ENCODE measurements at places on chromosomes 5 and 9.

- no peak for DNase-seq
Observed at GRCh38 chr5:344668-345067, 23.2 kb downstream of the AHRR start.

DNA sequence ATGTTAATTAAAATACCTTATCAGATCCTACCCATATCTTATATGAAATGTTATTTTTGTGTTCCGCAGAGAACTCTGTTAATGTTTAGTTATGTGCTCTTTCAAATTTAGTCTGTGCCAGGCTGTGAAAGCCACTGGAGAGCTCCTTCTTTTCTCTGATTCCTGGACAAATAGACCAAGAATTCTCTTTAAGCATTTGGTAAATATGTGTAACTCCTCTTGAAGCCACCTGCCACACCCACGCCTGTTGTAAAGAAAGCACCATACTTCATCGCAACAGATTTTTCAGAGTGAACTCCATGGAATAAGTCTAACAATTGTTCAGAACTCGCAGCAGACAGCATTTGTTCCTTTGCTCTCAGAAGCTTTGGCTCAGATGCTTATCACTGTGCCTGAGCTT, 301.1 kb downstream of the FAM170A start:
- no peak for DNase-seq

DNA sequence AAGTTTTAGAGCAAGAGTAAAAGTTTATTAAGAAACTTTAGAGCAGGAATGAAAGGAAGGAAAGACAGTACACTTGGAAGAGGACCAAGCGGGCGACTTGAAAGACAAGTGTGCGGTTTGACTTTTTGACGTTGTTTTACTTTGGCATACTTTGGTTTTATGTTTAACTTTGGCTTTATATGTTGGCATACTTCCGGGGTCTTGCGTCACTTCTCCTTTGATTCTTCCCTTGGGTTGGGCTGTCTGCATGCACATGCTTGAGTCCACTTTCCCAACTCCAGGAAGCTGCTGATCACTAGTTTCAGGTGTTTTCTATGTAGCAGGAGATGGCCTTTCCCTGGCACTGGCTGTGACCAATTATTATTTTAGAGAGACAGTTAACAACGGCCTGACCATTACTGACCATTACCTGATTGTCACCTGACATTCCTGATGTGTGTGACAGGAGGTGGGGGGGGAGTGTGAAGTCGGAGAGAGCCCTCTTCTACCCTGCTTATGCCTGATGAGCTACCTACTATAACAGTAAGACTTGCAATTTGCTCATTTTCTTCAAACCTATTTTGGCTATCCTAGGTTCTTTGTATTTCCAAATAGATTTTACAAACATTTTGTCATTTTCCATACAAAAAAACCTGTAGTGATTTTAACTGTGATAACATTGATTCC, 45.5 kb downstream of the TNFSF8 start:
- no peak for DNase-seq

DNA sequence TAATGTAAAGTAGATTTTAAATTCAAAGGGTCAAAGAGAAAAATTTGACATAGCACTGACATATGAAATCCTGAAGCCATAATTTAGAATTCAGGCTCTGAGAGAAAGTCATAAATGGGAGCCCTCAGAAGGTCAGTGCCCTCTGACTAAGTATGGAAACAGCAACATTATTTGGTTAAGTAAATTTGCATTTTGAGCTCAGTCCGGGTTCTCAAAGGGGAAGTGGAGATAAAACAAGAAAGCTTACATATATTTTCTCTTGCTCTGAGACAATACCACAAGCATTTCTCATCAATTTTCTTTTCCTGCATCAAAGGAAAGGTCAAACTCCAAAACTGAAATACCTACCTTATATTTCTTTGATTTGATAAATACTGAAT, 348.0 kb downstream of the SEMA5A start:
- DNase-seq = peak; percentile 30

DNA sequence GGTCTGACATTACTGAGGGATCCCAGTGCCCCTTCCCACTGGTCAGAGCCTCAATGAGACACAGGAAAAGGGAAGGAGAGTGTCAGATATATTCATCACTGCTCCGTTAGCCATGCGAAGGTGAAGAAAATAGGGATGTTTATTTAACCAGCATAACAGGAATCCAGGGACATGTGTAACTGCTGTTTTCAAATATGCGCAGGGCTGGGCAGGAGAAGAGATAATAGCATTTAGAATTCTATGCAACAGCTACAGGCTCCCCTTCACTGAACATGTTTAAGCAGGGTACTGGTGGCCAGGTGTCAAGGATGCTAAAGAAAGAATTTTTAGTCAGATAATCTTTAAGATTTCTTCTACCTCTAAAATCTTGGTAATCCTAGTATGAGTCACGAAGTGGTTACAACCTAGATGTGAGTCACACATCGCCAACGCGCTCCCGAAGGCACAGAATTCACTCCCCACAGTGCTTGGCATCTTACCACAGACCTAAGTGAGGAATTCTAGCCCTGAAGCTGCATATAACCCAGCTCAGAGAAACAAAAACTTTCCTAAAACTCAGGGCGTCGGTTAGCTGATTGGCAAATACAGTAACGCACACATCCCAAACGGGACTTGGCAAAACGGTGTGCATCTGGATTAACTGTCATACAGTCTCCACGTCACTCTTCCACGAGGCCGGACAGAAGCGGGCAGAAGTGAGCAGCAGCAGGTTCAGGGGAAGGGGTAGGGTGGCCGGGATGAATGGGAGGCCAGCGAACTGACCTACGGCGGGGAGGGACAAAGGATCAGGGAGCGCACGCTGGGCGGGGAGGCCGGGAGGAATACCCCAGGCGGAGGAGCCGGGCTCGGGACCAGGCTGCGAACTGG, 1.1 kb downstream of the CTNNAL1 start:
- DNase-seq = peak; percentile 27

DNA sequence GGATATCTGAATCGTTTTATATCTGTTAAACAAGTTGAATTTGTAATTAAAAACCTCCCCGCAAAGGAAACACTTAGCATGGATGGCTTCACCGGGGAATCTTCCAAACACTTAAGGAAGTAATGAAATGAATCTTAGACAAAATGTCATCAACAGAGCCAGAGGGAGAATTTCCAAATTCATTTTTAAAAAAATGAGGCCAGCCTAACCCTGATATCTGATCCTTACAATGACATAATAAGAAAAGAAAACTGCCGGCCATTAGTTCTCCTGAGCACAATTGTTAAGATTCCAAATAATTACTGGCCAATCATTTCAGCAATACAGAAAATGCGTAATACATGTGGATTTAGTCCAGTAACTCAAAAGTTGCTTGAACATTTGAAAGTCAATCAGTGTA, 6.1 kb upstream of the KIF12 start:
- no peak for DNase-seq
